Kidney glomerular epithelial cell (primary cell): ENCODE measurements at places on chromosomes 6 and 20.
A peak's percentile ranks its signal among the peaks of the same experiment; 100 is the strongest.

DNA sequence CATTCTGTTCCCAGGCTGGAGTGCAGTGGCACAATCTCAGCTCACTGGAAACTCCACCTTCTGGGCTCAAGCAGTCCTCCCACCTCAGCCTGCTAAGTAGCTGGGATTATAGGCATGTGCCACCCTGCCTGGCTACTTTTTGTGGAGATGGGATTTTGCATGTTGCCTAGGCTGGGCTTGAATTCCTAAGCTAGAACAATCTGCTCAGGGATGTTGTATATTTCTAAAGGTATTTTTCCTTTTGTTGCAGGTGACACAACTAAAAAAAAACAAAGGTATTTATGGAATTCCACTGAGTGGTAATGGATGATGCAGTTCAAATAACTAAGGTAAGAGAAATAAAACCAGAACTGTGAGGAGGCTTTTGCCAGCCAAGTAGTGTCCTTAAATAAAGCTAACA, 49.7 kb downstream of the PTPRA start:
- DNase-seq = no peak

DNA sequence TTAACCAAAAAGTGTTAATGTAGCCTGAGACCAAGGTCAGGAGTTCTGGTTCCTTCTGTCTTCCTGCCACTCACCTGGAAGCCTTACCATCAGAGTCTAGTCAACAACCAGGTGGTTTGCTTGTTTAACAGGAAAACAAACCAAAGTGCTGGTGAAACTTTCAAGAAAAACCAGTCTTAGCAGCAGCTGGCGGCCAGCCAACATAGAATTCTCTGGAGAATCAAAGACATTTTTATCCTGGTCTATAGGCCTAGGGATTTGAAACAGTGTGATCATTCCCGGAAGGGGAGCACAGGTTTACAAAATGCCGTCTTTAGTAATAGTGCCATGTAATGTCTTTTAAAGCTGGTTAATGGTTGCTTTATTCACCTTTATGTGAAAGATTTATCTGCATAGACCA, 146.6 kb upstream of the AKIRIN2 start:
- DNase-seq = no peak

DNA sequence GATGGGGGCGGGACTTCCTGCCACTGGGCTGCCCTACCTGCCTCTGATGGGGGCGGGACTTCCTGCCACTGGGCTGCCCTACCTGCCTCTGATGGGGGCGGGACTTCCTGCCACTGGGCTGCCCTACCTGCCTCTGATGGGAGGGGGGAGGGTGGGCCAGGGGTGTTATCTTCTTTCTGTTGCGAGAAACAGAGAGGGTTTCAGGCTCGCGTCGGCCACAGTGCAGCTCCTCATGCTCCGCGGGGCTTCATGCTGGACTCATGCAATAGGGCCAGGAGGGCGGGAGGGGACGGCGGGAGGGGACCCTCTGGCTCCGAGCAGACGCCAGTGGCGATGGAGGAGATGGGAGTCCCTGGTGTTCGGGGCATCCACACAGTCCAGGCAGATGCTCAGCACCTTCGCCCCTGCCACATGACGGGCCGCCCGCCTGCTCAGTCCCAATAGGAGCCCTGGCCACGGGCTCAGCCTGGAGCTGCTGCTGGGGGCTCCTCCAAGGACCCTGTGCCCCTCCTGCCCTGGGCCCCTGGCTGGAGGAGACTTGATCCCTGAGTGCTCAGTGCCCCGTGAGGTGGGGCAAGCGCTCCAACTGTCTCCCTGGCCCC, 48.8 kb upstream of the CHRNA4 start:
- no peak for DNase-seq

- peak; percentile 27 for DNase-seq
Measured at GRCh38 chr6:26554697-26555504, 16.7 kb downstream of the HMGN4 start.

GRCh38 chr6:168274037-168274952, 45.3 kb downstream of the DACT2 start:
- DNase-seq = peak; percentile 59

- DNase-seq = no peak
Measured at GRCh38 chr6:46012834-46013233, 2.8 kb downstream of the CLIC5 start.

DNA sequence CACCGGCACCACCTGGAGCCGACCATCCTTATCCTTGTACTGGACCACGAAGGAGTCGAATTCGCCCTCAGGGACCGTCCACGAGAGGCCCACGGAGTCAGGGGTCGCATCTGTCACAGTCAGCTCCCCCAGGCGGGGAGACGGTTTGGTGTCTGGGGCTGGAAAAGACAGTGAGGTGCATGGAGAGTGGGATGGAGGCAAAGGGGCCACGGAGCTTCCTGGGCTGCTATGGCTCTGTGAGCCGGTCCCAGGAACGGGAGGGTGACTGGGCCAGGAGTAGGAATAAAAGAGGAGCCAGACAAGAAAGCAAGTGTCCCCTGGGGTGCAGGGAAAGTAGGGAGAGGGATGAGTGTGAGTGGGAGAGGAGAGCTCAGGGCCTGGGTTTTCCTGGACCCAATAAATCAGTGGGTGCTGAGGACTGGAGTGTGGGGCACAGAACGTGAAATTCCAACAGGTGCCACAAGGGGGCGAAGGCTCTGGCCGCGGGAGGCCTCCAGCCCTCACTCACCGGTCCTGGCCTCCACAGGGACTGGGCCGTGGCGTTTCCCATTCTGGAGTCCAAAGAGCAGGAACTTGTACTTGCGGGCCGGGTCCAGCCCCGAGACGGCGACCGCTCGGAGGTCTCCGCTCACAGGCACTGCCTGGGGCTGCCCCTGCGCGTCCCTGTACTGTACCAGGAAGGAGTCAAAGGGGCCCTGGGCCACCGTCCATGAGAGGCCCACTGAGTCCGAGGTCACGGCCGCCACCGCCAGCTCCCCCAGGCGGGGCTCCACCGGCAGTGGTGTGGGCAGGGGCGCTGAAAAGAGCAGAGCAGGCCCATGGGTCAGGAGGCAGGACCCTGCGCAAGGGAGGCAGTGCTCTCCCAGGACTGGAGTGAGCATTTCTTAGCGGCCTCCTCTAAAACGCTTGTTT, 9.9 kb downstream of the CYP21A2 start:
- DNase-seq = peak; percentile 26

DNA sequence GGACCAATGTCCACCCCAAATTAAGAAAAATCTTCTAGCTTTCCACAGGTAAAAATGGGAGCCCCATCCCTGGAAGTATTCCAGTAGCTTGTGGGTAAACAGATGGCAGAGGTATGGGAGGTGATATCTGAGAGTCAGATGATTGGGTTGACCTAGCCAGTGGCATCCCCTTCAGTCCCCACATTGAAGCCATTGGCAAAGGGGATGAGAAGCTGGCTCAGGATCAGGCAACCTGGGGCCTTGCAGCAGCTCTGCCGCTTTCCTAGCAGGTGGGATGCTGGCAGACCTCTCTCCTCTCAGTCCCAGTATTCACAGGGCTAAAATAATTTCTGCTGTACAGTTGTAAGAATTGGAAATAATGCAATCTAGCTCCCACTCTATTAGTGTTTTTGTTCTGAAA, 108.9 kb upstream of the KCNG1 start:
- no peak for DNase-seq

DNA sequence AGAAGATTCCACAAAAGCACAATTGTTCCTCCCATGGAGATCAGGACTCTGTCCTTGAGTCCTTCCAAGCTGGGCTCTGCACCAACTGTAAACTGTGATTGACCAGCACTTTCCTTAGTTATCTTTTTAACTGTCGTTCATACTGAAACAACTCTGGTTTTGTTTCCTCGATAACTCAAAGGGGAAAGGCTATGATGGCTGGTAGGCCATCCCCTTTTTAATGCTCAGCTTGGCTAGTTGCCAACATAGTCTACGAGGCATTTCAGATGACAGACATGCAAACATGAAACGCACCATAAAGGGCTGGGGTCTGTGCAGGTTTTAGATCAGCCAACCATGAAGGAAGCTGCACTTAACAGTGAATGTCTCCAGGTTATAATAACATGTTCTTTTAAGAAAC, 497.1 kb upstream of the ARID1B start:
- no peak for DNase-seq

GRCh38 chr6:83921315-83921714, 61.8 kb downstream of the CYB5R4 start:
- DNase-seq = no peak

- peak; percentile 25 for DNase-seq
Measured at GRCh38 chr20:50919567-50919966, 11.7 kb downstream of the ADNP start.

GRCh38 chr20:43534791-43535350, 24.0 kb upstream of the SGK2 start:
- DNase-seq = no peak

- DNase-seq = no peak
Measured at GRCh38 chr6:167571550-167571949, 246.7 kb downstream of the TTLL2 start.

- peak; percentile 6 for DNase-seq
Measured at GRCh38 chr6:82040405-82041221, 206.9 kb downstream of the IBTK start.

- DNase-seq = no peak
Measured at GRCh38 chr6:136225496-136225895, 24.6 kb downstream of the MTFR2 start.

DNA sequence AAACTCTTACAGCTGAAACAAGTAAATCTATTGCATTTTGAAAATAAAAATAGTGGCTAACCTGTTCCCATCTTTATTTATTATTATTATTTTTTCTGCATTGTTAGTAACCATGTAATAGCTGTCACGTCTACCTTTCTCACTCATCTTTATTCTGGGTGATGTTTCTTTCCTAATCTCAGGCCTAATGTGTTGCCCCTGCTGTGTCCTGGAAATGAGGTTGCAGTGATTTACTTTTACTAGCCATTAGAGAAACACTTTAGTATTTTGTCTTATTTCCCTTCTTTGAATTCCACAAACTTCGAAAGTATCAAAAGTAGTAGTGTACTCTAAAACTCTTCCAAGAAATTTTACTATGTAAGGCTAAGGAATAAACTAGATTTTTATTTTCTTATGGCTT, 546.9 kb downstream of the GRIK2 start:
- no peak for DNase-seq

GRCh38 chr20:33490934-33491656, 1.2 kb downstream of the CBFA2T2 start:
- DNase-seq = no peak

DNA sequence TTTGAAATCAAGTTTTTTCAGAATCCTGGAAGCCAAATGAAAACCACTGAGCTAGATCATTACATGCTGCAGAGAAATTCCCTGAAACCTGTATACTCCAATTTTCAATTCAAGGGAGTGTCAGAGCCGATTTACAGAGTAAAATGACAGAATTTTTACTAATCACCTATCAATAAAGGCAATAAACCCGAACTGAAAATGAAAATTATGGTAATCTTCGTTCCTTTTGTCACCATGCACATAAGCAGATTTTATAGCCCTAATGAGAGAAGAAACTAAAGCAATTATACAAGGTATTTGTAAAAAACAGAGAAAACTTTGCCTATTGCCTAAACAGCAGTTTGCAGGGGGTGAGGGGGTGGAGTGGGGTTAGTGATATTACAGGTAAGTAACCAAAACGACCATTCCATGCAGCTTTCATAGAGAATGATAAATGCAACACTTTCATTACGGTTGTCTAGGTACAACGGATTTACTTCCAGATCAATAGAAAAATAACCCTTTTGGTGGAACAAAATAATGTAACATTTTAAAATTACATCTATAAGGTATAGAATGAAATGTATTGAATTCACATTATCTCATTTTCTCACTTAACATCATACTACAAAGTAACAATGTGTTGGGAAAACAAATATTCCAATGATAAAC, 115.2 kb upstream of the BEND6 start:
- no peak for DNase-seq

DNA sequence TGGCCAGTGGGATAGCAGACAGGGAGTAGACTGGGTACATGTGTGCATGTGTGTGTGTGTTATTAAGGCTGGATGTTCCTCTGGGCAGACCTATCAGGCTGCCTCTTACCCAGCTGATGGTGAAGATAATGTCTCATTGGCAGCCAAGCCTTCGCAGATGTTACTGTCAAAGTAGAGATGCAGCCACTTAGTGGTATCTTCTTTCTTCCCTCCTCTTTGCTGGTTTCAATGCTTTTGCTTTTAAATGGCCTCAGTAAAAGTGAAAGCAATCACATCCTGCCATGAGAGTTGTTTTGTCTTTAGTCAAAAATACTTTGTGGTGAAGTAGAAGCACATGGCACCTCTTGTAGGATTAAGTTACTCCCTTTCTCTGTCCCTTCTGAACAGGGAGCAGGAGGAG, 57.5 kb downstream of the SNRNP48 start:
- no peak for DNase-seq

GRCh38 chr6:41200901-41201763, at the start of gene TREML2:
Gene TREML2 (minus strand): TSS chr6:41201149. CDS start chr6:41201008, 141 bp downstream.
- DNase-seq = no peak

- DNase-seq = no peak
Measured at GRCh38 chr20:20549267-20549612, 163.2 kb downstream of the RALGAPA2 start.

DNA sequence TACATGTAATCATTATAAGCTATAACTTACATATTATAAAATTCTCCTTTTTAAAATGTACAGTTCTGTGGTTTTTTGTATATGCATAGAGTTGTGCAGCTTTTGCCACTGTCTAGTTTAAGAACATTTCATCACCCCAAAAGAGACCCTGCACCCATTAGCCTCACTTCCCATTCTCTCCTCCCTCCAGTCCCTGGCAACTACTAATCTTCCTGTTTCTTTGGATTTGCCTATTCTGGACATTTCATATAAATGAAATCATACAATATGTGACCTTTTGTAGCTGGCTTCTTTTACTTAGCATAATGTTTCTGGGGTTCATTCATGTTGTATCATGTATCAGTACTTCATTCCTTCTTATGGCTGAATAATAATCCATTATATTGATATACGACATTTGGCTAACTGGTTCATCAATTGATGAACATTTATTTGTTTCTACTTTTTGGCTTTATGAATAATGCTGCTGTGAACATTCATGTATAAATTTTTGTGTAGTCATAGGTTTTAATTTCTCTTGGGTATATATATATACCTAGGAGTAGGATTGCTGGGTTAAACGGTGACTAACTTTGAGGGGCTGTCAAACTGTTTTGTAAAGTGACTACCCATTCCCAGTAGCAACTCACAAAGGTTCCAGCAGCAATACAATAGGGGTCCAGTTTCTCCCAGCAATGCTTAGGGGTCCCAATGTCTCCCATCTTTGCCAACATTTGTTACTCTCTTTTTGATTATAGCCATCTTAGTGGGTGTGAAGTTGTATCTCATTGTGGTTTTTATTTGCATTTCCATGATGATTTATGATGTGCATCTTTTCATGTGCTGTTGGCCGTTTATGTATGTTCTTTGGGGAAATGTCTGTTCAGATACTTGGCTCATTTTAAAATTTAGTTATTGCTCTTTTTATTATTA, 10.7 kb downstream of the PTPRA start:
- no peak for DNase-seq

GRCh38 chr6:149045404-149045803, 272.1 kb upstream of the TAB2 start:
- DNase-seq = no peak
